ENCODE measurements at places on chromosomes 13 and 19.

DNA sequence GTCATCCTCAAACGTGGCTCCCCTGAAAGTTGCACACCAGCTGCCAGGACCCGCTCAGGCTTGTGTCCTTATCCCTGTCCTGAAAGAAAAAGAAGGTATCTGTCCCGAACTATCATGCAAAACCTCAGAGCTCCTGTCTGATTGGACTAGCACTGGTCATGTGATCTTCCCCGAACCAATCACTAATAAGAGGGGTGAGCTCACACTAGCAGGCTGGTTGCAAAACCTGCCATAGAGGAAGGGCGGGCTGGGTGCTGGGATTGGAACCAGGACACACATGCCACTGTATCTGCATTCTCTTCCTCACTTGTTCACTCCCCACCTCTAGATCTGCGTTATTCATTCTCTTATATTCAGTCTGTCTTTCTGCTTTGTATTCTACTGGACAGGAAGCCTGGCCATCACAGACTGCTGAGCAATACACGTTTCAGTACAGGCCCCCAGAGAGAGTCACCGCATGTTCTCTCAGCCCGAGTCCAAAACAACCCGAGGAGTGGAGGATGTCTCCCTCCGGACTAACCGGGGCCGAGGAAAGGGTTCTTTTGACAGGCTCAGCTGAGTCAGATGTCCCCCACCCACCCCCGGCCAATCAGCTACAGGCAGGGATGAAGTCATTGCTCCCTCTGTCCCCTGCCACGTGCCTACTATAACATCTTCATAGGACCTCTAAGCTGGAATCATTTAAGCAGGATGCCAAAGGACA, 97.7 kb downstream of the SIPA1L3 start:
- no peak for DNase-seq

DNA sequence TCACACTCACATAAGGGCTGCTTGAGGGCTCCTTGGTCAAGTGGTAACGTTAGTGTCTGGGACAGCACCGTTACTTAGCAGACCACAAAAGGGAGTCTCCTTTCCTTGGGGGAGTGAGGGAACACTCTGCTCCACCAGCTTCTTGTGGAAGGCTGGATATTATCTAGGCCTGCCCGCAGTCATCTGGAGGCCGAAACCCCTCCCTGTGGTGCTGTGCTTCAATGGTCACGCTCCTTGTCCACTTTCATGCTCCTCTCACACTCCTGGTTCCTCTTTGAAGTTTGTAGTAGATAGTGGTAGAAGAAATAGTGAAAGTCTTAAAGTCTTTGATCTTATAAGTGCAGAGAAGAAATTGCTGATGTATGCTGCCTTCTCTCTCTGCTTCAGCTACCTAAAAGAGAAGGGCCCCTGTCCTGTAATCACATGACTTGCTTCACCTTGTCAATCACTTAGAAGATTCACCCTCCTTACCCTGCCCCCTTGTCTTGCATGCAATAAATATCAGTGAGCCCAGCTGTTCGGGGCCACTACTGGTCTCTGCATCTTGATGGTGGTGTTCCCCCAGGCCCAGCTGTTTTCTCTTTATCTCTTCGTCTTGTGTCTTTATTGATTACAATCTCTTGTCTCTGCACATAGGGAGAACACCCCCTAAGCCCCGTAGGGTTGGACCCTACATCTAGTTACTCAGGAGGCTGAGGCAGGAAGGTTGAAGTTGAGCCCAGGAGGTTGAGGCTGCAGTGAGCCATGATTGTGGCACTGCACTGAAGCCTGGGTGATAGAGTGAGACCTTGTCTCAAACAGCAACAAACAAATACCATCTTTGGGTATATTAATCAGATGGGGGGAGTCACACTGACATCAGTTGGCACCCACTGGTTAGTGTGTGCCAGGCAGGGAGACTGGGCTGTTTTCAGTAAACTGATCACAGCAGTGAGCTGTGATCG, 11.6 kb upstream of the MZF1 start:
- no peak for DNase-seq

- no peak for DNase-seq
These were observed 15.2 kb downstream of the ZNF473 start for GRCh38 chr19:50040967-50041366.

- DNase-seq: no peak
These were observed 14.8 kb downstream of the LYPD3 start for GRCh38 chr19:43450545-43450997.

DNA sequence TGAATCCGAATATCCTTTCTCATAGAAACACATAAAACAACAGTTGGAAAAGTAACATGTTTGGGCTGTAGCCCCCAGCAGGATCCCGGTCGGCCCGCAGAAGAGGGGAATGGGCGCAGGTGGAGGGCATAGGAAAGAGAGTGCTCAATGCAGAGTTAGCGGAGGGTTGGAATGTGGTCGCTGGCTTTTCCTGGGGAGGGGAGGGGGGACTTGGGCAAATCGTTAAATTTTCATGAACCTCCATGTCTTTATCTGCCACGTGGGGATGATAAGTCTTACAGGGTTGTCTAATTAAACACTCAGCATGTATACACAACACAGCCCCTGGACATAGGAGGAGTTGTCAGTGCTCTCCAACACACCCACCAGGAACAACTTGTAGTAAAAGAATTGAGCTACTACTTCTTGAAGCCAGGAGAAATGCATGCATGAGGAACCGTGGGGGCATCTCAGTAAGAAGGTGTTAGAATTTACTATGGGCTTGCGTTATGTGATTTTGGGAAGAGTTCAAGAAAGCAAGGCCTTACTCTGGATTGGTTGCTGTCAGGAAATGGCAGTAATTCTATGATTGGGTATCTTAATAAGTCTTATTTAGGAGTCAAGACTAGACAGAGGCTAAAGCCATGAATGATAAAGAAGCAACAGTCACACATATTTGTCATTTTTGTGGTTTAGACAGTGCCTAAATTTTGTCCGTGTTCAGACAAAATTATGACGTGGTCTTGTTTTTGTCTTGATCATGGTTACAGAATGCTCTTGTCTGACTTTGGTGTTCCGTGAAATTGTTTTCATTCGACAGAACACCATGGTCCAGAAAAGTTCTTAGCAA, 671 bp upstream of the SLC46A3 start:
- DNase-seq: no peak

DNA sequence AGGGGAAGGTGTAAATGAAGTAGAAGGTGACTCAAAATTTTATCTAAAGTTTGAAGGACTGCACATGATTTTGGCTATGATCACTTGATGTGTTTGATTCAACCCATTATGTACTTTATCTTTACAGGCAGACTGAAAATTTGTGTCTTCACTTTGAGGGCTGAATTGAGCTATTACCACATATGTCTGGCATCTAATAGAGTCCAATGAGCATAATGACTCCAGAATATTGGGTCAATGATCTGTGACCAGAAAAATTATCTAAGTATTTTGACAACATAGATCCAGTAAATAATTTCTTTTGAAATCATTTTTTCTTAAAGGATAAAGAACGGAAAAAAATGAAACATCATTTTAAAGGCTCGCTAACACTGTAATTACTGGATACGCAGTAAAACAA, 2810.0 kb downstream of the PCDH9 start:
- DNase-seq: no peak

DNA sequence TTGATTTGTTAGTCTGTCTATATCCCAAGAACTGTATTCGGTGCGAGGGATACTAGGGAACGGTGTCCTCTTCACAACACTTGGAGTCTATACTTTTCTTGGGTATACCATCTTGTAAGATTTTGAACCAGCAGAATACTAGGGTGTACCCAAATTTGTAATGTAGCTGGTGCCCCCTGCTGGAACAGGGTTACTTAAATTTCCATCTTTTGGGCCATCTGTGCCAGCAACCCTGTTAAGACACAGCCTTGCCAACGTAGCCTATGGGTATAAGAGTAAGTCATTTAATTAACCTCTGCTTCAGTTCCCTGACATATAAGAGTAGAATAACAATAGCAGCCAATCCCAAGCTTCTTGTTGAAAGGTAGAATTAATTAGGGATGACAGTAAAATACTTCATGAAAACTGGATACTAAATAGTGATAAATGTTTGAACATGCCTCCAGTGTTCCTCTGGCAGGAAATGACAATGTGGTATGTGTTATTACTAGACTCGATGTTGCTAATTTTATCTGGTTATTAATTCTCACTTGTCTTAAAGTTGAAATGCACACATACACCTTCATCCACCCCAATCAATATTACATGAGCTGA, 607.6 kb downstream of the FGF9 start:
- peak; percentile 40 for DNase-seq

DNA sequence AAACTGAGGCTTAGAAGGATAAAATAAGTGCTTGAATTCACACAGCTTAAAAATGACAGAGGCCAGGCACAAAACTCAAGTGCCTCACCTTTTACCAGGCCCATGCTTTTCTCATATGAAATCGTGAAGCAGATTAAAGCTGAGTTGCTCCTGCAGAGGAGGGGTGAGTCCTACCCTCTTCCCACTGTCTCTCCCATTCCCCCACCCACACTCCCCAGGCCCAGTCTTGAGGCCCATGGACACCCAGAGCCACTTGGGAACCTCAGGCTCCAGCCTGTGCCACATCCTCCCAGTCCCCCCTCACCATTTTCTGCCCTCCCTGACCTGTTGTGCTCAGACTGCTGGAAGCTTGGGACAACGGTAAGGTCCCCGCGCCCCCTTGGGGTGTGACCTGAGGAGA, 17.5 kb downstream of the ZNF574 start:
- no peak for DNase-seq

GRCh38 chr13:51873837-51874236, 12.1 kb downstream of the CCDC70 start:
- no peak for DNase-seq

DNA sequence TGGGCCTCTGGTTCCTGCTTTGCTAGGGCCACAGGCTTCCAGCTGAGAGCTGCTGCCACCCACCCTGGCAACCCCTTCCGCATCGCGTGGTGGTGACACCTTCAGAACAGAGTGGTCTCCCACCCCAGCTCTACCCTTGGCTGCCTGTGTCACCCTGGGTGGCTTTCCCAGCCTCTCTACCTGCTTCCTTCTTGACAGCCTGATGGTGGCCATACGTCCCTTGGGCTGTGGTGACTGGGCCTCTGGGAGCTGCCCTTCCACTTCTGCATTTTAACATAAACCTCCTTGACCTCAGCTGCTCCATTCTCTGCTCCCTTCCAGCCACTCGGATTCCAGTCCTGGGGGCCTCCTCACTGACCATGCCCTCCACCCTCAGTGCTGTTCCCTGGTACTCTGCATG, 17.0 kb downstream of the PAK4 start:
- no peak for DNase-seq

DNA sequence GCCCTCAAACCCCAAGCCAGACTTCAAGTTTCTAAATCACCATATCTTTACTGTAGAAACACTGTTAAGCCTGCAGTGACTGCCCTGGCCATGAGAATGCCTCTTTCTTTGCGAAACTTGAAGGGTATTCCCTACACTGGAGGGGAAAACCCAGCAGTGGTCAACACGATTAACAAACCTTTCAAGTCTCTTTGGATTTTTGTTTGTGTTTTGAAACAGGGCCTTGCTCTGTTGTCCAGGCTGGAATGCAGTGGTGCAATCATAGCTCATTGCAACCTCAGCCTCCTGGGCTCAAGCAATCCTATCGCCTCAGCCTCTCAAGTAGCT, 17.4 kb upstream of the POMP start:
- no peak for DNase-seq

DNA sequence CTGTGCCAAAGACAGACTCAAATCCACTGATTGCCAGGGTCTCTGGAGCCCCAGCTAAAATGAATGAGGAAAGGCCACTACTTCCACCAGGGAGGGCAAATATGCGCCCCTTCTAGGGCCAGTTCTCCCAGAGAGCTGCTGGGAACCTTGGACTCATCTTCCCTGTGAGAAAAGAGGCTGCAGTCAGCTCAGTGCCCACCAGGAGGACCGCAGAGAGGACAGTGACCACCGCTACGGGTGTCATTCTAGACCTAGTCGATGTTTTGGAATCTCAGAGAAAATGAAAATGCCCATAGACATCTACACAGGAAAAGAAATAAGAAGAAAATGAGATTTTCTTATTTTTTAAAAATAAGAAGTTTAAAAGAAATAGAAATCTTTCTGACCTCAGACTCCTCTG, 235.1 kb downstream of the UQCRFS1 start:
- DNase-seq: no peak

DNA sequence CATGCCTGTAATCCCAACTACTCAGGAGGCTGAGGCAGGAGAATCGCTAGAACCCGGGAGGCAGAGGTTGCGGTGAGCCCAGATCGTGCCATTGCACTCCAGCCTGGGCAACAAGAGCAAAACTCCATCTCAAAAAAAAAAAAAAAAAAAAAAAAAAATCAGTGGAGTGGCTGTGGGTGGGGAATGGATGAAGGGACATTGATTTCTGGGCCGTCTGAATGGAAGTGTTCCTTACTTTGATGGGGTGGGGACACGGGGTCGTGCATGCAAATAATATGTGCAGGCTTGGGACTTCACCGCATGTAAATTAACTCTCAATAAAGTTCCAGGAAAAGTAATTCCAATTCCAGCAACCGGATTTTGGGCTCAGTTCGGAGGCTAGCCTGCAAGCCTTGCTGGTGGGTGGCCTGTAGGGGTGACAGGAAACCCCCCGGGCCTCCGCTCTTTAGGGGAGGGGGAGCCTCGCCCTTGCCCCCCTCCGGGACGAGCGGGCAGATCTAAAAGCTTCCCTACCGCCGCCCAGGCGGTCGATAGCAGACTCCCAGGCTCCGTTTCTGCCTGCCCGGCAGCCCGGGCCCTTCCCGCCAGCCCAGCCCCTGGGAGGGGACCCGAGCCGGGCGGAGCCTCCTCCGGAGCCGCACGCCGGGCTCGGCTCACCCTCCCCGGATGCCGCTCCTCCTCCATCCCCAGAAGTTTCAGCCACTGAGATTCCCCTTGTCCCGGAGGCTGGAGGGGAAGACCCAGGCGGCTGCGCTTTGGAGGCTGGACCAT, 48.0 kb upstream of the ADGRE5 start:
- DNase-seq: no peak

DNA sequence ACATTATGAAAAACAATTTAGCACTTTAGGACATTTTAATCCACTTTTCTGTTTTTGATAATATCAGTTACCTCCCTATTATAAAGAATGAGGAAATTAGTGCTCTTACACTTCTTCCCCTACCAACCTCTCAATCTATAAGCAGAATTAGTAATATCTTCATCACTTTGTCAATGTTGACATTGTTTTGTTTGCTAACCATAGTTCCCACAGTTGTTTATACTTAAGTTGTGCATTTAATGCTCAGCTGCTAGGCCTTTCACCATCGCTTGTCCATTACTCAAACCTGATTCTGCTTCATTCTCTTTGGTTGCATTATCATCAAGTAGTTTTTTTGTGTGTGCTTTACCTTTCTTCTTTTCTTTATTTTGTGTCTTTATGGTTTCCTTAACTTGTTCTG, 132.1 kb downstream of the CDK8 start:
- DNase-seq: no peak

GRCh38 chr13:81139987-81140386, 799.1 kb upstream of the SPRY2 start:
- DNase-seq: no peak
